Stimulated activated CD8-positive, alpha-beta memory T cell treated with anti-CD3 and anti-CD28 coated beads, Interleukin-7, amount 100 ng/mL, for 1 hour (primary cell): ENCODE measurements at places on chromosomes 1 and 21.

GRCh38 chr1:66266756-66267155 is 267.2 kb upstream of the SGIP1 start:
- DNase-seq = no peak

DNA sequence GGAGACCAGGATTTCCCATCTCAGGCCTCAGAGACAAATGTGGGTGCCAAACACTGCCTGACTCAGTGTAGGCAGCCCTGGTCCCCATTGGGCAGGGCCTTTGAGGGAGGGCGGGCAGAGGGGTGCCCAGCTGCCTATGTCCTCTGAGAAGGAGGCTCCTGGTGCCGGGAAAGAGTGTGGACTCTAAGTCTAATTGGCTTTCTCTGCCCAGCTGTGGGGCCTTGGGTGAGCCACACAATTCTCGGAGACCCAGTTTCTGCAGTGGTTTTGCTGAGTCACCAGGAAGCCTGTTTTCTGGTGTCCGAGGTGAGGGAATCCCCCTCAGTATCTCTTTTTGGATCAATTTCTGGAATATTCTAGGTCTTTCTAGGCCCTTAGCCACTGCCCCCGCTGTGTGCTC is 35.3 kb upstream of the ACTL8 start:
- DNase-seq = no peak

GRCh38 chr1:70987497-70987896 is 60.1 kb downstream of the PTGER3 start:
- no peak for DNase-seq

GRCh38 chr1:201507360-201507675 is 395 bp upstream of the CSRP1 start:
- DNase-seq = no peak
